ENCODE measurements at places on chromosomes 16 and 17.

- no peak for DNase-seq
These were observed 81.1 kb downstream of the VPS35L start for GRCh38 chr16:19636436-19637267.

DNA sequence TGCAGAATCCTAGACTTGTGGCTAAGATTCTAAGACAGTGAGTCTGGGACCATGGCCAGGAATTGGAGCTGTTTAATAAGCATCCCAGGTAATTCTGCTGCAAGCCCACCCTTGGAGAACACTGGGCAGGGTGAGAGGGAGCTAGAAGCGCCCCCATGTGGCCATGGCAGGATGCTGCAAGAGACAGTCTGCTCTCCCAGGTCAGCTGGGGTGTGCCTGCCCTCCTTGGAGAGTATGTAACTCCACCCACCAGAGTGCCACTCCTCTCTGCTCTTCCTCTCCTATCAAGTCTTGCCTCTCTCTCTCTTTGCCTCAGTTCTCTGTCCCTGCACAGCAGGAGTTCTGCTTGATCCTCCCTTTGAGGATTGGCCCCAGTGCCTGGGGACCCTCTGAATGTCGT lies 14.9 kb downstream of the RCVRN start:
- DNase-seq = no peak

GRCh38 chr17:45086865-45087503 lies 25.9 kb downstream of the NMT1 start:
- DNase-seq = no peak

- DNase-seq = no peak
These were observed 22.8 kb downstream of the ATP6V0D1 start for GRCh38 chr16:67458121-67458641.

DNA sequence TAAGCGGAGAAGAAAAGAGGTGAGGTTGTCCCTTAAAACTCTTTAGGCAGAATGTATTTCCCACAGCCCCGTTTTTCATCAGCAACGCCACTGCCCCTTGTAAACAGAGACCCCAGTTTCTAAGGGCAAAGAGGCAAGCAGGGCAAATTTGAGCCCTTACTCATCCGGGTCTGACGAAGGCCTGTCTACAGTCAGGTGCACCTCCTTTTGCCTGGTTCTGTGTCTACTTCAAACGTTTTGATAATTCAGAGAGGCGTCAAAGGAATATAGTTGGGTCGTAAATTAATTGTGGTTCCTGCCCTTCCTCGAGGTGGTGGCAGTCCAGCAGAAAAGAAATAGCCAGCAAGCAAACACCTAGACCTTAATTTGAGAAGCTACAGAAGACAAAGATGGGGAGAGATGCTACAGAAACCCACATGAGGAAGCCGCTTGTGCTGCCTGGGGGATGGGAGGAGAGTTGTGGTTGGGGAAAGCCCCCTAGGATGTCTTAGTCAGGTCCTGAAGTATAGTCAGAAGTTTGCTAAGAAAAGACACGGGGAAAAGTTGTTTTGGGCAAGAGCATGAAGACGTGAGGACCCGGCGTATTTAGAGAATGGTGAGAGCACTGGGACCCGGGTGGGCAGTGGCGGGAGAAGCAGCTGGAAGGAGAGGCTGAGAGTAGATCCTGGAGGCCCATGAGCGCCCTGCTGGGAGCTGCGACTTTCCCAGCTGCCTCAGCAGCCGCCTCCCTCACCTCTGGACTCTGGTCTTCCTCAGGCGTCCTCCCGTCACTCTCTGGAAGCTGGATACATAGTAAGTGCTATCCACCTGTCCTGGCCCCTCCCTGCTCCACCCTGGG lies 2.4 kb downstream of the FBRS start:
- peak; percentile 81 for DNase-seq

DNA sequence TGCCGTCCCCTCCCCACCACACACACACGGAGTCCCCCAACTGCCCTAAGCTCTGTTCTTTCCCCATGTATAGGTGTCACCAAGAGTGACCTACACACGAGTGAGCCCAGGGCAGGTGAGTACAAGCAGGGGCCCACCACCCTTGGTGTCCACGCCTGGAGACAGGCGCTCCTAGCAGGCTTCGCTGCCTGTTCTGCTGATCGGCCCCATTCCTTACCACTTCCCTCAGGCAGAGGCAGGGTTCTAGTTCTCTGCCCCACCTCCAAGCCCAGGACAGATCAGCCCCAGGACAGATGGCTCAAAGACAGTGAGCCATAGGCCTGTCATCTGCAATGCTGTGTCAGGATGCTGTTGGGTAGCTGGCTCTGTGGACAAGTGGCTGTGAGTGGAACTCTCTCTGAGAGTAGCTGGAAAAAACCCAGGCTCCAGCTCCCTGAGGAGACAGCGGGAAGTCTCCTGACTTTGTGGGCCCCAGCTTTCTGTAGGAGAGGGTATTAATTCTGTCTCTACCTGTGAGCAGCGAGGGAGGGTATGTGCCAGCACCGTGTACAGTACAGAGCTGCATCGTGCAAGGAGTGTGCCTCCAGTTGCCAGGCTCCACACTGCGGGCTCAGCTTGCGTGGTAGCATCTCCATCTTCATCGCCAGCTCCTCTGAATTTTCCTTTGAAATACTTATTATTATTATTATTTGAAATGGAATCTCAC lies 897 bp downstream of the TP53I13 start:
- DNase-seq = no peak

- no peak for DNase-seq
These were observed 24.8 kb upstream of the NSRP1 start for GRCh38 chr17:30091771-30092170.

GRCh38 chr17:40349477-40349894 lies 15.1 kb downstream of the GJD3 start:
- DNase-seq = no peak

- DNase-seq = no peak
These were observed 44.7 kb downstream of the CRISPLD2 start for GRCh38 chr16:84864326-84864955.

- DNase-seq = no peak
These were observed 1.6 kb downstream of the ZNF598 start for GRCh38 chr16:2008009-2008526.

GRCh38 chr16:23125277-23125676 lies 24.0 kb downstream of the USP31 start:
- no peak for DNase-seq

DNA sequence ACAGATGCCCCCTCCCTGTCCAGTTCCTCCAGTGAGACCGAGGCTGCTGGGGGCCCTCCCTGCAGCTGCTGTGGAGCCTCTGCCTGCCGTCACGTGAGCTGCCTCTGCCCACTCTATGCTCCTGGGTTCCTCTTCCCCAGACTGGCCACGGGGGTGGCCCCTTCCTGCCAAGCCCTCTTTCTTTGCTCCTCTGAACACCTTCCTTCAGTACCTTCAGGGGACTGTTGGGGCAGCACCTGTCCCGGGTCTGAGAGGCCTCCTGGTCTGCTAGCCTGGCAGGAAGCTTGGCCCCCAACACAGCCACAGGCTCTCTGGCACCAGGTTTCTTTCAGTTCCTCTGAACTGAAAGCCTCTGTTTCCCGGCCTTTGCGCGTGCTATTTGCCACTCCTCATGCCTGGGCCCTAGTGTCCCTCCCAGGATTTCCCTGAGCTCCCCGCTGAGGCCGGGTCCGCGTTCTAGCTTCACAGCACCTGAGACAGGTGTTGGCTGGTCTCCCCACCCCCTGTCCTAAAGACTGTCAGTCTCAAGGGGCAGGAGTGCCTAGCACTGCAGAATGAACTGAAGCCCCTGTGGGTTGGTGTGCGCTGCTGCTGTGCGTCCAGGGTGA lies 6.6 kb upstream of the ATP6V0C start:
- peak; percentile 84 for DNase-seq

DNA sequence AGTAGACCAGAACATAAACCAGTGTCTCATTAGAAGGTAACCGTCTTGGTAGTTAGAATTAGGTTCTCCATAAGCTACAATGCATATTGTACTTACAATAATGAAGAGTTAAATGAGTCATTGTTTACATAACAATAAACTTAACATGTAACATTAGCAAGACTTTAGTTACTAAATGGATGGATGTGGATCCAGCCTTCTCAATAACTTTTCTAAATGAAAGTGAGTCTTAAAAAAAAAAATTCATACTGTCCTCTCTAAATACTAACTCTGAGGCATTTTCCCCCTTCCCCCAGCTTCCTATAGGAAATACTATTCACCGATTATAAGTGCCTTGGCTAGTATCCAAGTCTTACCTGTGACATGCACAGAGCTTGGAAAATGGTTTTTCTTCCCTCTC lies 155.3 kb downstream of the CYB561 start:
- no peak for DNase-seq

GRCh38 chr16:75745823-75746222 lies 19.5 kb upstream of the CPHXL start:
- no peak for DNase-seq

GRCh38 chr17:55368706-55369105 lies 52.9 kb downstream of the MMD start:
- DNase-seq = no peak

DNA sequence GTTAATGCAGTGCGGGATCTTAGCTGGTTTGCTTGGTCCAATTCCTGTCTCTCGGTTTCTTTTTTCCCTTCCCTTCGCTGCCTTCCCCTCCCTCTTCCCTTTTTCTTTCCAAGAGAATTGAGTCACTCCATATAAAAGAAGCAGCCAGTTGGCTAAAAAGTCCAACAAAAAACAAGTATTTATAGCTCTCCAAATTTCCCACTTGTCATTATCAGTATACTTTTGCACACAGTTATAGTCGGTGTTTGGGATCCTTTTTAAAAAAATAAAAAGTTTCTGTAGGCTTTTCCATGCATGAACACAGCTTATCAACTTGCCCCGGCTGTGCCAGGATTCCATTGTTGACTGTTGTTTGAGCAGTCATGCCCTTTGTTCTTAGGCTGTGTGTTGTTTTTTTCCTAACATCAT lies 24.9 kb downstream of the HMOX2 start:
- no peak for DNase-seq

DNA sequence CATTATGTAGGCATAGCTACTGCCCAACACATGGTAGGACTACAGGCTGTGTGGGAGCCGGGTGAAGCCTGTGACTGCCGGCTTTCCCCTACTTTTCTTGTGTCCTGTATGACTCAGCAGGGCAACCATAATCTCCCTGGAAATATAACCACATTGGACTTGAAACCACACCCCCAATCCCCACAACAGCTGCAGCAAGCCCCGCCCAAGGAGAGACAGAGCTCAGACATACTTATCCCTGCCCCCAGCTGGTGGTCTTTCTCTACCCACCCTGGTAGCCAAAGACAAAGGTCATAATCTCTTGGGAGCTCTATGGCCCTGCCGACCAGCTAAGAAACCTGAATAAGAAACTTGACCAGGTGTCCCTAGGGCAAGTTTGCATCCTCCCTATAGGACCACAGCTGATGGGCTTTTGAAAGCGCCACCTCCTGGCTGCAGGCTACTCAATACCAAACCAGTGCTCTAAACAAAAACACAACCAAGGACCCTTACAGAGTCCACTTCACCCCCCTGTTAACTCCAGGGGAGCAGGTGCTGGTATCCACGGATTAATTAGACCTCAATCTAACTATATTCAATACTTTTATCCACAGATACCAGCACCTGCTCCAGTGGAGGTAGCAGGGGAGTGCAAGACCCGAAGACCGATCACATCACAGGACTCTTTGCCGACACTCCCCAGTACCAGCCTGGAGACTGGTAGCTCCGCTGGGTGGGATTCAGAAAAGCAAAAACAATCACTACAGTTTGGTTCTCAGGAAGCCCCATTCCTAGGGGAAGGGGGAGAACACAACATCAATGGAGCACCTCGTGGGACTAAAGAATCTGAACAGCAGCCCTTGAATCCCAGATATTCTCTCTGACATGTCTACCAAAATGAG lies 91.2 kb downstream of the IRX5 start:
- DNase-seq = no peak

DNA sequence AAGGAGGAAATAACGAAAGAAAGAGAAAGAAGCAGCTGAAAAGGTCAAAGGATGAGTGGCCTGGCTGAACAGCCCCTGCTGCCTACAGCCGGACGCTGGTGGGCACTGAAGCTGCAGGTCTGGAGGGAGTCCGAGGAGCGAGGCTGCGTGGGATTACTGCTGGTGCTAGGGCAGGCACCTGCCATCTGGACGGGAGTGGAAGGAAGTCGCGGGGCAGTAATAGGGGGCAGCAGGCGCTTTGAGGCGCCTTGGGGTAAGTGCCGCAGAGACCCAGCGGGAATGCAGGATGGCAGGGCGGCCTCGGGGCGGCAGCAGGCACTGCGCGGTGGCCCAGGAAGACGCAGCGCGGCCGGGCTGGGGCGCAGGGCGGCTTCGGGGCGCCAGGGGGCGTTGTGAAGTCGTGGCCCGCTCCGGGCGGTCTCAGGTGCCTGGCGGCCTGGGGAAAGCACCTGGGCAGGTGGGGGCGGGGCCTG lies 303 bp upstream of the SCNN1G start:
- peak; percentile 70 for DNase-seq

- peak; percentile 4 for DNase-seq
These were observed 689.5 kb upstream of the RBFOX1 start for GRCh38 chr16:6643080-6643686.

- DNase-seq = no peak
These were observed 69.9 kb downstream of the GSG1L start for GRCh38 chr16:27993587-27993986.

Measured in naive B cell (primary cell).